ENCODE measurements at places on chromosomes 2 and 18.

GRCh38 chr2:49770919-49771318, 616.6 kb upstream of the FSHR start:
- peak; percentile 14 for DNase-seq

DNA sequence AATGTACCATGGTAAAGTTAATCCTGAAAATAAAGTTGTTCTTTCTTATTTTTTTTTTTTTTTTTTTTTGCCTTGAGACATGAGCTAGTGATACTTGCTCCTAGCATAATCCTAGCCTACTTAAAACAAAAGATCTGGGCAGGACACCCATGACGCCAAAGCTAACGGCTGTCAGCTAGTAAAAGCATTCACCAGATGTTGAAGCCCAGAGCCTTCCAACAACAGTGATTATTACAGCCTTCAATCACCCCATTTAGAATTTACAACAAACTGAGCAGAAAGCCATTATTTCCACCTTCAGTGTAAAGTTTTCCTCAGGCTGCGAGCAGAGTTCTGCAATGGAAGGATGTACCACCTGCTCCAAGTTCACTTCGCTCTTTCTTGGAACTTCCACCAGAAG, 259.5 kb downstream of the SP3 start:
- no peak for DNase-seq

GRCh38 chr2:54285451-54285850, 29.4 kb upstream of the TSPYL6 start:
- DNase-seq, result no peak

DNA sequence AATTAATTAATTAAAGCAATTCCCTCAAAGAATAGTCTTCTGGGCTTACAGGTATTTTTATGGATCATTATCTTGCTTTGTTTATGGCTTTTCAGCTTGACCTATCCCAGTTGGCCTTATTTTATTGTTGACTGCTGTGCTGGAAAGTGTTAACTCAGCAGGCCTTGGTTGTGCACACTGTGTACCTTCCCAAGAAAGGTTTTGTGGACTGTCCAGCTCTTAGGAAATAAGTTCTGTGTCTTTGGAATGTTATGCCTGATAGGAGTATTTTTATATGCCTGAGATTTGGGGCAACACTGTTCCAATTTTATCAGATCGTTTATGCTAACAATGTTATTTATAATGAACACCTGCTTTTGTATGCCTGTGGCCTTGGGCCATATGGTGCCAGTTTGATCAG, 671.9 kb upstream of the ZNF804A start:
- no peak for DNase-seq

DNA sequence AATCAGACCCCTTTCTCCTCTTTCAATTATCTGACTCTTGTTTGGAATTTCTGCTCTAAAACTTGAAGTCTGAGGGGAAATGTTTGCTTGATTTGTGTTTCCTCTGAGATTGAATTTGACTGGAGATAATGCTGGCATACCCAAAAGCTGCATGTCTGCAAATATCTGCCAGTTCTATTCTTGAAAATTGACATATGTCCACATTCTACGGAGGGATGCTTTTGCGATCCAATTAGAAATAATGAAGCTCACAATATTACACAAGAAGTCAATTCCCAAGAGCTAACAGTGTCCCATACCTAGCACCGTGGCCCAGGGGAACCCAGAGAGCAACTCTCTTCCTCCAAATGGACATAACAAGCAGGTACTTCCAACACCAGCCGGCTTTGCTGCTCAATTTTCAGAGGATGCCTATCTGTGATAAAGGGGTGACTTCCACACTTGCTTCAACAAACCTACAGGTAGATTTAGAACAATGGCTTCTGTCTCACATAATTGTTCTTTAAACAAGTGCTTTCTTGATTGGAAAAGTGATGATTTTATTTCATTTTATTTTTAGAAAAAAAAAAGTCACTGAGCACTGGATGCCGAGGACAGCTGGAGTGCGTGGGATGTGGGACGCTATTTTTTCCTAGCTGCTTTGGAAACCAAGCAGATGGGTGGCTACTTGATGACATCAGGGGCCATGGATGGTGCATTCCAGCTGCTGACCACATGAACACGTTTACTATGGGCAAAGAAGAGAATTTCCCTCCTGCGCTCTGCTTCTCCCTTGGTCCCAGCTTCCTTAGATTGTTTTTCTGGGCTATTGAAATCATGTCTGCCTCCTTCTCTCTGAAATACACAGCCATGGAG, 488.9 kb downstream of the RNF144A start:
- no peak for DNase-seq

- DNase-seq, result peak; percentile 83
Measured at GRCh38 chr18:36354989-36355388, 57.5 kb downstream of the FHOD3 start.
